ENCODE measurements at places on chromosomes 11 and 22.

DNA sequence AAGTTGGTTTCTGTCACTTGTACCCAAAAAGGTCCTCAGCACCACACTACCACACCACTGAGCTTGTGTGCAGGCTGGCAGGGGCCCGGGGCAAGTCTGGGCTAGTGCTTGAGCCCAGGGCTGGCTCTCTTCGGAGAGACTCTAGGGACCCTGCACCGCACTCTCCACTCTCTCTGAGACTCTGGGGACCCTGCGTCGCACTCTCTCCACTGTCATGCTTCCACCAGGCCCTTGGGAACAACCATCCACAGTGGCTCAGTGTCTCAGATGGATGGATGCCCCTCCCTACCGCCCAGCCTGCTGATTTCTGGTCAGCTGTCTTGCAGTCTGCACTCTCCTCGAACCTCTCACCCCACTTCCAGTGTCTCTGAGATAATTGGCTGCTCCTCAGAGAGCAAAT is 2.0 kb upstream of the SBF1 start:
- DNase-seq = no peak

DNA sequence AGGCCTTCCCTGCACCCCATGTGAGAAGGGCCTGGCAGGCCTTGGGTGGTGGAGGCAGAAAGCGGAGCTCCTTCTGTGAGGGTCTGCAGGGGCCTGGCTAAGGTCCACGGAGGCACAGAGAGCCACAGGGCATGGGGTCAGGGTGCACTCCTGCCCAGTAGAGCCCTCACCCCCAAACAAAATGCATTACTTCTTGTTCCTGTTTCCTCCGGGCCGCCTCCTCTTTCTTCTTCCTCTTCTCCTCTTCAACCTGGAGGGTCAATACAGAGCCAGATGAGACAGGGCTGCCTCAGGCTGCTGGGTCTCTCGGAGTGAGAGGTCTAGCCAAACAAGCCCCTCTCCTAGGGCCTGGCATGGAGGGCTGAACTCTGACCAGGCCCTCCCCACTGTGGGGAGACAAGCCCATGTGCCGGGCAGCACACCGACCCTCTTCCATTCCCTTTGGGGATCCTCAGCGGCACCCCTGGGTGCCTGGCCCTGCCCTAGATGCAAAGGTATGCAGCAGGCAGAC is 10.3 kb upstream of the NAP1L4 start:
- DNase-seq = no peak

GRCh38 chr11:107821199-107821927 is 37.2 kb downstream of the SLC35F2 start:
- DNase-seq = no peak

DNA sequence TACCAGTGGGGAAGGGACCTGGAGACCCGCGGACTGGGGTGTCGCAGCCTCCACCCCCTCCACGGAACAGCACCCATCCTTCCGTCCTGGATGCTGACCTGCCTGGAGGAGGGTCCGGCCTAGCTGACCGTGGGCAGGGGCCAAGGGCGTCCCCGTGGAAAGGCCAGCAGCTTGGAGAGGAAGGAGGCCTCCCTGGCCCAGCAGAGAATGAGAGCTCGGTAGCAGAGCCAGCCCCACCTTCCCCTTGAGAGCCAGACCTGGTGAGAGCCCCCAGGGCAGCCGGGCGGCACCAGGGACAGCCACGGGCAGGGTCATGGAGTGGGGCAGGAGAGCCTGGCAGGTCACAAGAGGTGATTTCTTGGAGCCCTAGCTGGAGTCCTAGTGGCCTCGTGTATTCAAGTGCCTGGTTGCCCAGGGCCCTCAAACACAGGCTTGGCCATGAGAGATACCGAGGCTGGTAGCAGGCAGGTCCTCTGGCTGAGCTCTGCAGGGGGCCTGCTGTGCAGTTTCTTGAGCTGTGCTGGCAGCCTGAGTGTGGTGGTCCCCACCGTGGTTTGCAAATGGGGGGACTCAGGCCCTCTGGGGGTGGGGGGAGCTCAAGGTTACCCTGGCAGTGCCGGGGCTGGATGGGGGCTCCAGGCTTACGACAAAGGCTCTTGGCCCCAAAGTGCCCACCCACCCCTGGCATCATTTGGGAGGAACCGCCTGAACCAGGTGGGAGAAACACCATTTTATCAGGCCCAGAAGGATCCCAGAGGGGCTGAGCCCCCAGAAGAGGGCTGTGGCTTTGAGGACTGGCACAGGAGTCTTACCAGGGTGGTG is 7.6 kb downstream of the TSPAN32 start:
- DNase-seq = no peak

DNA sequence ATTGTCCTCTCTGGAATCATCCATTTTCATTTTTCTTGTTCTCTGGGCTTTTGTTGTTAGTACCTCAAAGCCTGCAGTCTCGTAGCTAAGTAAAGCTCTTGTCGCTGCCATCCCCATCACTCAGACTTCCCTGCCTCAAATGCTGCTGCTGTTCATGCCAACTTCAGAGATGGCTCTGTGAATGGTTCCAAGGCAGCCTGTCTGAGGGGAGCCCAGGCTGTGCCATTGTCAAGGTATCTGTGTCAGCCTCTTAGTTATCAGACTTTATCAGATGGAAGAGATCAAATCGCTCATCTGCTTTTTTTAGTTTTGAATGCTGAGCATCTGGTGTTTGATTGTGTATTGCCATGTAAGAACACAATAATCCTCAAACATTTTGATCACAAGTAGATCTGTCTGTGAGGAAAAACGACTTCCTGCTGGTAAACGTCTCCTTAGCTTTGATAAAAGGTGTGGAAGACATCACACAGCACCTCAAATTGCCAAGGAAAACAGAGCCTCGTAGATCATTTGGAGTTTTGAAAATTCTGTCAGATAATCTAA is 304.2 kb upstream of the ZC3H12C start:
- no peak for DNase-seq

All from left kidney (tissue), 8 donors.